Pulmonary artery endothelial cell (primary cell): ENCODE measurements at places on chromosomes 1 and 21.

DNA sequence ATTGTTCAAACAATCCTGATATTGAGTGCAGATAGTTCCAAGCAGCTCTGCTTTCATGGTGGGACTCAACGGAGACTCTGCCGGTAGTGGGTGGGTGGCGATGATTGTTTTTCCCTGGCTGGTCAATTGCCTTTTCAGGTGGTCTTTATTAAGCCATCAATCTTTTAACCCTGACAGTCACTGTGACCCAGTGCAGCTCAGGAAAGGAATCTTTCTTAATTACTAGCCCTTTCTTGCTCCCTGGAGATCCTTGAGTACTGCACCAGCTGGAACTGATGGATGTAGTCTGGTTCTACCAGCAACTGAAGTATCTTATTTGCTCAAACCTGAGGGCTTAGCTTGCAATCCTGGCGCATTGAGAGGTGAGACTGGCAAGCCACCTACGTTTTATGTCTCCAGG lies 196.4 kb downstream of the PLPP3 start:
- no peak for DNase-seq

DNA sequence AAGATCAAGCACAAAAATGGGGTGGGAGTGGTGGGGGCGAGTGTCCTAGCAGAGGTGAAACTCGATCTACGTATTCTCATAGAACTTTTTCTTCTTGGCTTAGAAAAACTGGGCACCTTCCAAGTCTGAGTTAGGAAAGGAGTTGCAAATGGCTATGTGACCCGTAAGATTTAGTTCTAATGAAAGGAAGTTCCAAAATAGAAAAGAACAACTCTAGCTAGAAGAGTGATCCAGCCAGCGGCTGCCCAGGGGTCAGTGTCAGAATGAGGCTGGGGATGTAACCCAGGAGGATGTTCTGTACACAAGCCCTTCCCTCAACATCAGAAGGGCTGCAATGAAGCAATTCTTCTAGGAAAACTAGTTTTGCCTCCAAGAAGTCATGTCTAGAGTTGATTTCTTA lies 5.2 kb downstream of the MTARC1 start:
- no peak for DNase-seq

DNA sequence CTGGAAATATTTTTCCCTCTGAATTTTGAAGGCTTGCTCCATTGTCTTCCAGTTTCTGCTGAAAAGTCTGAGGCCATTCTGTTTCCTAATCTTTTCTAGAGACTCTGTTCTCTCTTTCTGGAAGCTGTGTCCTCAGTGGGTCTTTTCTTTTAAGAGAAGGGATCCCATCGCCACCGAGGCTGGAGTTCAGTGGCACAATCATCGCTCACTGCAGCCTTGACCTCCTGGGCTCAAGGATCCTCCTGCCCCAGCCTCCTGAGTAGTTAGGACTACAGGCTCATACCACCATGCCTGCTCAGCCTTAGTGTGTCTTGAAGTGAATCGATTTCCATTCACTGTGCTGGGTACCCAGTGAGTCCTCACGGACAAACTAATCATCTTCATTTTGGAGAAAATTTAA lies 9.6 kb upstream of the LRP8 start:
- DNase-seq, result no peak

GRCh38 chr1:52268372-52268771 lies 97.6 kb downstream of the CC2D1B start:
- DNase-seq, result peak; percentile 22

DNA sequence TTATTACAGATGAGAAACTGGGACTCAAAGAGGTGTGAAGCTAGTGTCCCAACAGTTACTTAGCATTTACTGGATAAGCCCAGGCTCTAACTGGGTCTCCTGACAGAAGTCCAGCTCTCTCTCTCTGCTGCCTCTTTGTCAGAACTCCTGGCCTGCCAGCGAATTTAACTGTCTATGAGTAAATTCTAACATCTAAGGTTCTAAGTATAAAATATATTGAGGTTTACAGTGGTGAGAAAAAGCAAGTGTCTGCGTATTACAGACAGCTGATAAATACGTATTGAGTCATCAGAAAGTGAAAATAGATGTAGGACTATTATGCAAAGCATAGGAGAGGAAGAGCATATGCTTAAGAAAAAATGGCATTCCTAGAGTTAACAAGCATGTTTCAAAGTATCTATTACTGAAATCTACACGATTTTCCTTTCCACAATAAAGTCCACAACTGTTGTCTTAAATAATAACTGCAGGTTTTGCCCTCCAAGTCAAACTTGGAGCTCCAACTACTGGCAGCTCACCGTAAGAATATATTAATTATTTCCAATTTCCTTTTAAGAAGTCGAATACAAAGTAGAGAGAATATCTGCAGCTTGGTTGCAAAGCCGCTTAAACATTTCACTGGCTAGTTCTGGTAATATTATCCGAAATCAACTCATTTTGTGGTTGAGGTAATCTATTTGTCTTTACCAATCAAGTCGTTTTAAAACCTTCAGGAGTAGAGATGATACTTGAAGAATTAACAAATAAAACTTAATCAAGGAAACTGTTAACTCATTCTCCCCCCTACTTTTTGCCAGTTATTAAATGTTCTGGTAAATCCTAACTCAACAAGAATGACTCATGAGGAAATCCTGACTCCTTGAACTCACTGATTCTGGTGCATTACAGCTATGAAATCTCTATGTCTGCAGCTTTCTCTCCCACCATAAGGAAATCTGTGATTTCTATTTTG lies 1.4 kb upstream of the RGS2 start:
- DNase-seq, result peak; percentile 71

GRCh38 chr1:224737353-224737727 lies 121.2 kb downstream of the CNIH3 start:
- no peak for DNase-seq

DNA sequence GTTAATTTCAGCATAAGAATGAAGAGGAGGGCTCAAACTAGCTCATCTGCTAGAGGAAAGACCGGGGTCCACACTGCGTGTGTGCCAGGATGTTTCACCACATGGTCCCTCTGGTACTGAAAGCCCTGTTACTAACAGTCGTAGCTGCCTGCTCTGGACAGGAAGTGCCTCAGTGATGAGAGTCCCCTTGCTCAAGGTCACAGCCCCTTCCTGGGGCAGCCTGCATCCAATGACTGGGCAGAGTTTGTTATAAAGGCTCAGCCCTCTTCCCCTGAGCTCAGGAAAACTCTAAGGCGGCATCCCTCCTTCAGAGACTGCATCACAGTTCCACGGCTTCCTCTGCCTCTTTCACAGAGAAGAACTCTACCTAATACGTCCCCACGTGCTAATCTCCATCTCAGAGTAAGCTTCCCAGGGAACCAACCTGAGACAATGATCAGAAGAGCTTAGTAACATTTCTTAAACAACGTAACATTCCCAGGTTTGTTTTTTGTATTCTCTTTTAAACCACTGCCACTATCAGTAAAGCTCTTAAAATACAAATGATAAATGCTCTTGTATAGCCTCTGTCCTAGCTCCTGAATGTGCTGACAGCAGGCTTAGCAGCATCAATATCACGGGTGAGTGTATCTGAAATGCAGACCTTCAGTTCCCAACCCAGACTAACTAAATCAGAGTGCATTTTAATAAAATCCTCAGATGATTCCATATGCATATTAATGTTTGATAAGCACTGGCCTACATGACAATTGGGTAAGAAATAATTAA lies 38.0 kb upstream of the ATP1A1 start:
- DNase-seq, result no peak

GRCh38 chr1:2148691-2149090 lies 45.9 kb downstream of the FAAP20 start:
- DNase-seq, result no peak

DNA sequence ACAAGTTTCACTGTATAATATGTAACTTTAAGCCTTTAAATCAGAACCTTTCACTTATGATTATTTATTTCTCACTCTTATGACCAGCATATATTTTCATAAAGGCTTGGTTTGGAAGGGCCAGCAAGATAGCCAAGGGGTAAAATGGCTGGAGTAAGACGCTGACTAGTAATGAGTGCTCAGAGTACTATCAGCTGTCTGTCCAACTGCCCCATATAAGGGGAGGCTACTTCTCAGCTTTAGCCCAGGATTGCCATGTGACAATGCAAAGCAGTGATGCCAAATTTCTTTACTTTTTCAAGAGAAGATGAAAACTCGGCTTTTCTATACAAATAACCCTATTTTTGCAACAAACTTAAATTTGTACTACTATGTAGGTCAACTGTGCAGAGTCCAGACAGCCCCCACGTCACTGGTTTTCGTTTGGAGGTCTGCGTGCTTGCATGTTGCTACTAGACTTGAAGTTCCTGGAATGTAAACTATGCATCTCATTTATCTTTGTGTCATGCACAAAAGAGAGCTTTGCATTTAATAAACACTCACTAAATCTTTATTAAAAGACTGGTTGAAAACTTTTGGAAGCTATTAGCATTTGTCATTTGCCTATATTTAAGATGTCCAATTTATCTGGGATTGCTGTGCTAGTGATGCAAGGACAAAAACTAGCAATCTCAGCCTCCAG lies 110.4 kb downstream of the TNFSF18 start:
- no peak for DNase-seq

DNA sequence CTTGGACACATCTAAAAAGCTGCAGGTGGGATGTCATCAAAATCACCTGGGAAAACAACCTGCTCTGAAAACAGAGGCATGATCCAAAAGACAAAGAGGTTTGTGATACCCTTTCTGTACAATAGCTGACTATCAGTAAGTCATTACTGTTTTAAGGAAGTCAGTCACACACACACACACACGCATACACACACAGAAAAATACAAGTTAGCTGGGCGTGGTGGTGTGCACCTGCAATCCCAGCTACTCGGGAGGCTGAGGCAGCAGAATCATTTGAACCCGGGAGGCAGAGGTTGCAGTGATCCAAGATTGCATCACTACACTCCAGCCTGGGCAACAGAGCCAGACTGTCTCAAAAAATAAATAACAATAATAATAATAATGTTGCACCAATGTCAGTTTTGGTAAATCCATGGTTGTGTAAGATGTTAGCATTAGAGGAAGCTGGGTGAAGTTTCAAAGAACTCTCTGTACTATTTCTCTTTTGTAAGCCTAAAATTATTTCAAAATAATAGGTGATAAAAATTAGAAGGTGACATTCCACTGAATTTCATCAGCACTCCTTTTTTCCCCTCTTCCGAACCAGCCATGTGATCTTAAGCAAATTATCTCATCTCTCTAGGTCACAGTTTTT lies 9.9 kb upstream of the HLCS start:
- no peak for DNase-seq

- DNase-seq, result no peak
Measured at GRCh38 chr1:156165083-156165482, 11.7 kb downstream of the SEMA4A start.

DNA sequence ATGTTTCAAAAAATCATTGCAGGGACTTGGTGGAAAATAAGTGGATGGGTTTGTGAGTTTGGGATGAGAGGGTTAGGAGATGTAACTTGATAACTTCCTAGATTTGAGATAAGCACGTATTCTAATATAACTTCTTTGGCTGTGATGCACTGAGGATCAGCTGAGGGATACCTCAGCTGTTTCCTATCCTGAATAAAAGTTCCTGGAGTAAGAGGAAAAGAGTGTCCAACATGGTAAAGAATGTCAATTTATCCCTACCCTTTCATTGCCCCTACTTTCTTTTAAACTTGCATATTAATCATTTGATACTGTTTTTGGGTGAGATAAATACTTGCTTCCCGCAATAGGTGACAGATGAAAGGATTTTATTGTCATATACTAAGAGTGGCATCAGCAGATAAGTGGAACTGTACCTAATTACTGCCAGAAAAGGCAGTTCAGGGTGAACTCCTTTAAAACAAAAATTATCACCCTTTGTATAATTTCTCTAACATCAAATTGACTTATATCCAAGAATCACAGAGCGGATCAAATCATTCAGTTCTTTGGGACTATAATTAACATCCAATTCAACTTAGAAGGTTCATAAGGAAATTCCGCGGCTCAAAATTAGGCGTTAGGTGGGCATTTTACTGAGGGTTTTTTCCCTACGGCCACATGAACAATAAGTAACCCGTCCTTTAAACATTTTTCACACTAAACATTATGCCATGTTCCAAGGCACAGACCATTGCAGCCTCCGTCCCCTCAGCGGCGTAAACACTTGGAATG lies 1.4 kb upstream of the SUCO start:
- no peak for DNase-seq

- DNase-seq, result no peak
Measured at GRCh38 chr1:9350960-9351359, 58.3 kb downstream of the SPSB1 start.

- DNase-seq, result no peak
Measured at GRCh38 chr1:34618381-34618780, 136.5 kb upstream of the GJB5 start.

DNA sequence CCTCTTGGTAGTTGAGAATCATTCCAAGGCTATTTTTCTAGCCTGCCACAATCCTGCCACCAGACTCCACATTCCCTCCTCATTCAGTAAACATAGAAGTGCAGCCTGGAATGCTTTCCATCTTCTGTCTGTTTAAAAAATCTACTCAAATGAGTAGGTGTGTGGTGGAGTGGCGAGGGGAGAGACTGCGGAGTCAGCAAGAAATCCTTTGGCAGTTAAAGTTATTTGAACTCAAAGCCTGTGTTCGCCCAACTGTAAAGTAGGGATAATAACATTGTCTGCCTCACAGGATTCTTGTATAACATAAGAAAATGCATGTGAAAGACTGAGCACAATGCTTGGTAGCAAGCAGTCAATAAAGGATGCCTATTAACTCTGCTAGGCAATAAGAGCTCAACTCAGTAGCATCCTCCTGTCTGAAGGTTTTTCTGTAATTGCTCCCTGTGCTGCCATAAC lies 22.2 kb upstream of the DPT start:
- DNase-seq, result no peak

DNA sequence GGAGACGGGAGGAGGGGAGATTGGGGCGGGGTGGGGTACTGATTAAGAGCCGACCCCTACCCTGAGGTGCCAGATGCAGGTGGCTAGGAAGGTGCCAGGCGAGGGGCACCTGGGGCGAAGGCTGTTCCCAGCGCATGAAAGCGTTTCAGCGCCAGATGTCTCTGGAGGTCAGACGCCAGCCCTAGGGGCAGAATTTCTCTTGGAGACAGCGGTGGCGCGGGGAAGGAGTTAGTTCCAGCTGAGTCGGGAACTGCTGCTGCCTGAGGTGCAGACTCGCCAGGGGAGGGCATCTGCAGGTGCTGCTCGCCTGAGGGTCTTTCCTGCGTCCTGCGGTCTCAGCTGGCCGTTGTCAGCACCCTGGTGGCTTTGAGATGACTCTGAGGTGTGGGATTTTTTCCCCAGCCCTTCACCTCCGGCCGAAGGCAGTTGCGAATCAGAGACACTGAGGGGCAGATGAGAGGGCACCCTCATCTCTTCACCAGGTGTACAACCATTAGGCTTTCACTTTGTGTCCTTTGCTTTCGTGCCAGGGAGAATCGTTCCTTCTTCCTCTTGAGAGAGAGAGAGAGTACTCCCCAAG lies 539 bp downstream of the CGN start:
- DNase-seq, result no peak

- no peak for DNase-seq
Measured at GRCh38 chr1:207077470-207078377, 10.9 kb upstream of the C4BPB start.

DNA sequence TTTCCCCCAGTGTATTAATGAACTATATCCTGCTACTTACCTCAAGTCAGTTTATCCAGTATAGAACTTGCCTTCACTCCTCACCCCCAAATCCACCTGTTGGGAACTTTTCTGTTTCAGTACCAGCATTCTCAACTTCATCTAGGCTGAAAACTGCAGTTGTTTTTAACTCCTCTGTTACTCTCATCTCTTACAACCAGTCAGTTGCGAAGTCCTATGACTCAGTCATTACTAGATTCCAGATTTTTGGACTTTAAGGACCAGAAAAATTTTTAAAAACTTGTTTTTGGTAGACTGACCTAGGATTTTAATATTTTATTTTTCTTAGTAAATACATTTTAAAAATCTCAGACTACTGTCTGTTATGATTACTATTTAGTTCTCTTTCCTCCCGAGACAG lies 8.1 kb downstream of the GNAI3 start:
- no peak for DNase-seq
